Stimulated activated CD8-positive, alpha-beta memory T cell treated with anti-CD3 and anti-CD28 coated beads, Interleukin-7, amount 100 ng/mL, for 1 hour (primary cell): ENCODE measurements at places on chromosomes 6 and 20.

DNA sequence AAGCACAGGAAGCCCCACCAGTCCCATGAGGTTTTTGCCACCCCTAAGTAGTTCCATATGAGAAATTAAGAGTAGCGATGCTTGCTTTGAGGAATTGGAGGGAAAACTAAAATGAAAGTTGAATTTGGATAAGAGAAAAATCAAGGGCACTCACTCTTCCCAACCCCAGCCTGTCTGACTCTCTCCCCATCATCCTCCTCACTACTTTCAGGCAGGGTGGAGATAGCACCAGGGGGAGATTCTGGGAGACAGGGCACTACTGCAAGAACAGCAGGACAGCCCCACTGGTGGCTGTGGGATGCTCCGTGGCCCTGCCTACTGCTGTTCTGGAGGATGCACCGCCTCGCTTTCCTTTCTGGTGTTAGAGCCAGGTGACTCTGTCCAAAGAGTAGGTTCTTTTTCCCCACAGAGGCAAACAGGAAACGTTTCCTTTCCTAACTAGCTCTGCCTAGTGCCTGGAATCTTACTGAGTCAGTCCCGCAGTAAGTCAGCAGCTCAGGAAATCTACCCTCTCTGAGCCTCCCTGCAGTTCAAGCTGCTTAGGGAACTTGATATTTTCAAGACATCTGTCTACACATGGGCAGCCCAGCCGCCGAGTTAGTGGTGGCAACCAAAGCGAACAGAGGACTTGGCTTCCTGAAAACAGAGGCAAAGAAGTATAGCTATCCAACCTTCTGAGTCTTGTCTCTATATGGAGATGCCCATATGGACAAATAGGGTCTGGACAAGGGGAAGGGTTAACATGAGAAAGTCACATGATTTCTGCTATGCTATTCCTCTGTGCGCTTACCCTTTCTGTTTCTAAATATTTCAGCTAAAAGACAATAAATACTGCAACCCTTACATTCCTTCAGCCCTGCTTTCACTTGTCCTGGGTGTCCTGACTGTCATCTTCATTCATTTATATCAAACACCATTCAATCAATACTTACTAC lies 11.4 kb downstream of the HLA-E start:
- no peak for DNase-seq

DNA sequence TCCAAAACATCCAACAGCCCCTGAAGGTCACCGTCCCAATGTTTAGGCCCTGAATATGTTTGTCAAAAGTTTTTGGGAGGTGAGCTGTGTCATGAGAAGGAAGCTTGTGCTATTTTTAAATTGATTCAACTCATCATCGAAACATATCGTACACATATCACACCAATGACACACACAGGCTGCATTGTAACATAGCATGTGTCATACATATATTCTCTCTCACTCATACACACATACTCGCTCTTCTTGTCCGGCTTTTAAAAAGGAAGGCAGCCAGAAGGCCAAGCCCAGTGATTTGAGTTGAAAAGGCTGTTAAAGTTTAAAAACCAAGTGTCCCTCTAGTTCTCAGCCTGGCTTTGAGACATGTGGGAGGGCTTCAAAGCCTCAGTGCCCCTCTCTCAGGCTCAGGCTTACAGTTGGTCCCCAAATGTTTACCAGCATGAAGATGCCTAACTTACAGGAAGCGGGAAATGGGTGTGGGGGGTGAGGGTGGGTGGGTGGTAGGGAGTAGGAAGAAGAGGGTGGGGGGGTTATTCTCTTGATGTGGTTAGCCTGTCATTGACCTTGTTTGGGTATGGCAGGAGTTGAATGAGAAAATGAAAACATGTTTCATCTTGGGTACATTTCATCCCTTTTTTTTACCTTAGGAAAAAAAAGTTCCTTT lies 3.3 kb upstream of the PRDM1 start:
- DNase-seq, result no peak

DNA sequence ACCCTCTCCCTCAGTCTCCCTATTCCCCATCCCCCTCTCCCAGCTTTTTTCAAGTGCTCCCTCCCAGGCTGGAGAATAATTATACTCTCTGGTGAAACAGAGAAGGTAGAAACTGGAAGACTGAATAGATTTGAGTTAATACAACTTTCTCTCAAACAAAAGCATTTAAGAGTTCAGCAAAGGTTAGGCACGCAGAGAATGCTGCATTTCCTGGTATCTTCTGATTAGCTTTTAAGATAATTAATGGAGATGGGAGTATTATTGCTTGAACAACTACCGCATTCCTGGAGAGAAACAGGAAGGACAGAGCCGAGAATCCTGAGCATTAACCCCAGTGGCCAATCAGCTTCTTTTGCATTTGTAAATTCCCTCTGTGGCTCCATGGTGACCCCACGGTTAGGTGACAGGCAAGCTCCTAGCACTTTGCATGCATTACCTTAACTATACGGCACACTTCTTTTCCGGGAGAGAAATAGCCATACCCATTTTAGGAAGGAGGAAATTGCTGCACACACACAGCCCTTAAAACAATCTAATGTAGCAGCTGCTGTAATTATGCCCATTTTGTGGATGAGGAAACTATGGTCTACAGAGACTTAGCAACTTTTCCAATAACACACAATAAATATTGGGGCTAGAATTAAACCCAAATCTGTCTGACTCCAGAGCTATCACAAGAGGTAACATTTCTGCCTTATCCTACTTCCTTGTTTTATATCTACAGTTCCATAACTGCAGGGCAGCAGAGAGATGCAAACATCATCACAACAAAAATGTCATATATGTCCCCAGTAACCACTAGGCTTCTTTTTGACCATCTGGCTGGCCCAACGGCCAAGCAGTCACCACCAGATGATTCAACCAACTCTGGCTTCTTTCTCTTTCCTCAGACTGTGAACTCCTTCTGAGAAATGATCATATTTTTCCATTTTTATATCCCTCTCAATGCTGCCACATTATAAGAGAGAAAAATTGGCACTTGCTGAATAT lies 169.9 kb downstream of the CD24 start:
- no peak for DNase-seq

- no peak for DNase-seq
Observed at GRCh38 chr6:73768558-73768957, 72.6 kb downstream of the CD109 start.

DNA sequence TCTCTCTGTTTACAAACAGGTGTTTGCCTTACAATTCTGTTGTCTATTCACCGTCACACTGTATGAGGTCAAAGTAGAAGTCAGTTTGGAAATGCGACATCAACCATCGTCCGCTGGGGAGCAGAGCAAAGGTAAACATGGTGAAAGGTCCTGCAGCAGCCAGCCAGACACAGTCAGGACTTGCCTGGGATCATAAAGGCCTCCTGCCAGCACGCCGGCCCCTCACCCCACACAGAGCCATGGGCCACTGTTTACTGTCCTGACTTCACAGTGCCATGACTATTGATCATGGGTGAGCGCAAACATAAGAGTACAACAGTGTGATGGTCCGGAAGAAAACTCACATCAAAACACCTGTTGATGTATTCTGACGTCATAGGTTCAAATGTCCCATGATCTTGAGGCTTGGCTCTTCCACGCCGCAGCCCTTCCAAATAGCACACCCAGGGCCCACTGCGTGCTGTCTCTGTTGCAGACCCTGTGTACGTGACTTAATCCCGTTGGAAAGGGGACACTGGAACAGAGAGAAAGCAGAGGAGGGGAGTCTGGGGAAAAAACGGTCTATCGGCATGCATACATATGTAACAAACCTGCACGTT lies 16.9 kb upstream of the PPP1R3G start:
- no peak for DNase-seq

GRCh38 chr6:41690541-41691330 lies 44.7 kb downstream of the TFEB start:
- DNase-seq, result no peak

- DNase-seq, result no peak
Observed at GRCh38 chr6:135600086-135600702, 102.7 kb upstream of the AHI1 start.

DNA sequence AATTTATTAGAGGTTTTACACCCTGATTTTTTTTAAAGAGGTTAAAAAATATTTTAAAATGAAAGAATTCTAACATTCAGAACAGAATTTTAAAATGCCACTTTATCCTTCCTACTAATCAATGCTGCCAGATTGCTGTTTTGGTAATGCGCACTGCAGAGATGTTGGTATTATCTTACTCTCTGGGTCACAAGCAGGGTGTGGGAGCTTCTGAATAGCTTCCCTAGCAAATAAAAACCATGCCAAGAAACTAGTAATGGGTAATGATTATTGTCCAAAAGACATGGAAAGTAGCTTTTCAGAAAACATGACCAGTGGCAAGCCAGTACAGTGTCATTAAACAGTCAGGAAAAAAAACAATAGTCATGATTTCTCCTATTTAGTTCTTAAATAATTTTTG lies 205.4 kb downstream of the TPBG start:
- DNase-seq, result no peak

DNA sequence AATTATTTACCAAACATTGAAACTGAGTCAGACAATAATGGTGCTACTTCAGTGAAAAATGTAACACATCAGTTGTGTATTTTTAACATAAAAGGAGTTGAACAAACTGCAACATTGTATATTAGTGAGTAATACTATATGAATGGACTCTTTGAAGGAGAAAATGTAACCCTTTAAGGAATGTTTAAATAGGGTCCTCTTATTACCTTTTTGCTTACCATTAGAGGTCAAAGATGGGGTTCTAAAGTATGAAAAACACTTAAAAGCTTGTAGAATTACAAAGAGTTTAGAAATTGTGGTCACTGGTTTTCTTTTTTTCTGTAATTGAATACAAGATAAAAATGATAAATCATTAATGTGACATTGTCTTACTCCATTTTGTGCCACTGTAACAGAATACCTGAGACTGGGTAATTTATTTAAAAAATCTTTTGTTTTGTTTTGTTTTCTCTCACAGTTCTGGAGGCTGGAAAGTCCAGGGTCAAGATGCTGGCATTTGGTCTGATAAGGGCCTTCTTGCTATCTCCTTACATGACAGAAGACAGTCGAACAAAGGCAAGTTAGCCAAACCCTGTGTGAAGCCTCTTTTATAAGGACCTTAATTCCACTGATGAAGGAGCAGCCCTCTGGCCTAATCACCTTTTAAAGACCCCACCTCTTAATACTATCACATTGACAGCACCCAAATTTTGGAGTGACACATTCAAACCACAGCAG lies 43.2 kb downstream of the SESN1 start:
- no peak for DNase-seq
